H4 (cell line): ENCODE measurements at places on chromosomes 12 and 14. TPM values are rescaled to one million over a fixed set of nuclear protein-coding genes. Genes with fewer than 3 reads are reported as not detected.

- DNase-seq = no peak
These were observed 25.6 kb upstream of the NFYB start for GRCh38 chr12:104163631-104164030.

DNA sequence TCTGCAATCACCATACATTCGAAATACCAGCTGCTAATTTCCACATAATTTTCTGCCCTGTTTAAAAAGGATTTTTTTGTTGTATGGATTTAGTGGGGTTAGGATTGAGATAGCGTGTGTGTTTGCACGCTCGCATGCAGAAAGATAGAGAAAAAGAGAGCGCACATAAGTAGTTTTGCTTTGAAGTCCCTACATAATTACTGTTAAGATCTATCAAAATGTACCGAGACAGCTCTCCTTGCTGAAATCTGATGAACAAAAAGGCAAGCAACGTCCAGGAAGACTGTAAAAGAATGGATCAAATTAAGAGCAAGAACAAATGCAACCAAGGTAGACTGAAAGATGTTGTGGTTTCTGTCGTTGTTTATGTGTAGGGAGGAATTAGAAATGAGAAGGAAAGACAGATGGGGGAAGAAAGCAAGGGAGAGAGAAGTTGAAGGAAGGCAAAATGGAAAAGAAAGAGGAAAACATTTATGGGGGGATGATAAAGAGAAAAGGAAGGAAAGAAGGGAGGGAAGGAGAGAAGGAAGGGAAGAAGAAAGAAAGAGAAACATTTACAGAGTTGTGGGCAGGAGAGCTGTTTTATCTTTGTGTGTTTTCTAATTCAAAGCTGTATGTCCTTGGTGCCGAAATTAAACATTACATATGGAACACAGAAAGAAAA lies 522.3 kb downstream of the MED13L start:
- no peak for DNase-seq

DNA sequence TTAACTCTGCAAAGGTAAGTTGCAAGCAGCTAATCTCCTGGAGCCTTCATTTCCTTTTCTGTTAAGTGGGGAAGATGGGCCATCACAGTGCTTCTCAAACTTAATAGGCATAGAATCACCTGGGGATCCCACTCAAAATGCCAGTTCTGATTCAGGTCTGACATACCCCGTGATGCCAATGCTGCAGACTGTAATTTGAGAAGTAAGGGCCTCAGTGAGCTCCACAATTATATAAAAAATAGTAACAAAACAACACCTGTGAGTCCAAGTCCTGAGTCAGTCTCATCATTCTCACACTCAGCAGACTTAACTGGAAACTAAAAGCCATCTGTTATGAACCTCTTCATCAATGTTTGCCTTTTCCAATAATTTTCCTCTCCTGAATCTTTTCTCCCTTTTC lies 10.8 kb upstream of the PSMA6 start:
- DNase-seq = no peak

GRCh38 chr12:96240656-96241055 lies 46.5 kb downstream of the ELK3 start:
- no peak for DNase-seq

GRCh38 chr12:113186033-113186365 lies 478 bp downstream of the RITA1 start:
- DNase-seq = no peak

- DNase-seq = no peak
These were observed 315.3 kb downstream of the BCL11B start for GRCh38 chr14:98956661-98957060.

GRCh38 chr12:66776974-66777373 lies 98.1 kb upstream of the GRIP1 start:
- no peak for DNase-seq

GRCh38 chr12:103177639-103178255 lies 220.3 kb downstream of the ASCL1 start:
- no peak for DNase-seq

- DNase-seq = no peak
These were observed 302.8 kb downstream of the FSCB start for GRCh38 chr14:44204061-44204835.

DNA sequence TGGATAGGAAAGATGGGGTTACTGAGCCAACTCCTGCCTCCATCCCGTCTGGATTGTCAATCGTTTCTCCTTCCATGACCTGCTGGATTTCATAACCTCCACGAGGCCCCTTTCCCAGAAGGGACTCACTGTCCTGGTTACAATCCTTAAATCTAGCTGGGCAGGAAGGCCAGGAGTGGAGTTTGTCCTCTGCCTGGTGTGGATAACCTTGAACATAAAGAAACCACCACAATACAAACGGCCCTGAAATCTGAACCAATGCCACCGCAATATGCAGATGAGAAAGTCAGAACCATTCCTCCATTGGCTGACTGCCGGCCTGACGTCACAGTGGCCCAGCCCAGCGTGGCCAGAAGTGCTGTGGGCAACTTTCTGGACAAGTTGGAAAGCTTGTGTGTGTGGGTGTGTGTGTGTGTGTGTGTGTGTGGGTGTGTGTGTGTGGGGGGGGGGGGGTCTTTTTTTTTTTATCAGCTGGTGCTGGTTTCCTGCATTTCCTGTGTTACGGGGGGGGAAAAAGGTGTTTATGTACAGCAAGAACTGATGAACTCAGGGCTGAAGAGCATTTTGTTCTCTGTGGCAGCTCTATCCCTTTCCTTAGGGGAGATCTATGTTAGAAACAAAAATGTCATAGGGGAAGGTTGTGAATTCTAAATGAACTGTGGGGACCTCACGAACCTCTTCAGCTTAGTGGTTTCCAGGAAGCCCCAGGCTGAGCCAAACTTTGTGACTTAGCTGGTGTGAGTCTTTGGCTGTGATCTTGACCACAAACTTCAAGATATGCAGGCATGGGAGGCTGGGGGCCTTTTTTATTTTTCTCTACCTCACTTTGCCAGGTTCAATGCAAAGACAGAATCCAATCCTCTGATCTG lies 81.6 kb upstream of the MED13L start:
- peak; percentile 95 for DNase-seq

GRCh38 chr12:124765581-124766489 lies 97.8 kb downstream of the SCARB1 start:
- no peak for DNase-seq

DNA sequence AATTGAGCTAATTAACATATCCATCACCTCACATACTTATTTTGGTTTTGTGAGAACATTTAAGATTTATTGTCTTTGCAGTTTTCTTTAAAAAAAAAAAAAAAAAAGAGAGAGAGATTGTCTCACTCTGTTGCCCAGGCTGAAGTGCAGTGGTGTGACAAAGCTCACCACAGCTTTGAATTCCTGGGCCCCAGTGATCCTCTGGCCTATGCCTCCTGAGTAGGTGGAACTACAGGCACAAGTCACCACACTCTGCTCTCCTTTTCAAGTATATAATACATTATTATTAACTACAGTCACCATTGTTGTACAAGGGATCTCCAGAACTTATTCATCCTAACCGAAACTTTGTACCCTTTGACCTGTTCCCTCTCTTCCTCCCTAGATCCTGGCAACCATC lies 64.0 kb downstream of the NUMB start:
- no peak for DNase-seq

DNA sequence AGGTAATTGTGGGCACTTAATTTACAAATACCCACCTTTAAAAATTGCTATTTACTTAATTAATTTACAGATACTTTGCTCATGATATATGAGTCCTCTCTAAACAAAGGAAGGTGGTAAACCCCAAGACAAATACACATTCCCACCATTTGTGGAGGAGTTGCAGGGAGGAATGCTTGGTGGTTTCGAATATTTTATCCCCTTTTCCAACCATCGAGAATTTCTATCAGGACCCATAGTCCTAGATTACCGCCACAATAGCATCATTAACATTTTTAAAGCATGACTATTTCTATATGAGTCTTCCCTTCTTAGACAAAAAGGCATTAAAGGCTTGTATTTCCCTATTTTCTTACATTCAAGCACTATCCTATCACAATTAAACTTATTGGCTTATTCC lies 34.2 kb upstream of the PLEKHA5 start:
- no peak for DNase-seq

DNA sequence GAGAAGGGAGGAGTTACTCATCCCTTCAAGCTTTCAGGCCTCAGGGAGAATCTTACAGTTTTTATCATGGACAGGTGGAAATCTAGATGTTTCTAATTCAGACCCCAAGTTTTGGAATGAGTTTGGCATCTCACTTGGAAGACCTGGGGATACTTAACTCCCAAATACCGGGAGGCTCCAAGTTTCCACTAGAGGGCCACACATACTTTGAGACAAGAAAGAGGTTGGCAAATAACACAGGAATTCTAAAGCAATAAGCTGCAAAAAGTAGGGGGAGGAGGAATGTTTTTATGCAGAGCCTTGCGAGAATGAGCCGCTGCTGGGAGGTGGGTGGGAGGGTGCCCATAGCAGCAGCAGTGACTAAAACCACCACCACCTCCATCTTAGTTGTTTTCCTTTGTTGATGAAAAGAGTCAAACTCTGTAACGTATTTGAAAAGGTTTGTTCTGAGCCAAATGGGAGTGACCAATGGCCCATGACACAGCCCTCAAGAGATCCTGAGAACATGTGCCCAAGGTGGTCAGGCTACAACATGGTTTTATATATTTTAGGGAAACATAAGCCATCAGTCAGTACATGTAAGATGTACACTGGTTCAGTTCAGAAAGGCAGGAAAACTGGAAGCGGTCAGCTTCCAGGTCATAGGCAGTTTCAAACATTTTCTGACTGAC lies 34.2 kb upstream of the RNASE1 start:
- peak; percentile 16 for DNase-seq

DNA sequence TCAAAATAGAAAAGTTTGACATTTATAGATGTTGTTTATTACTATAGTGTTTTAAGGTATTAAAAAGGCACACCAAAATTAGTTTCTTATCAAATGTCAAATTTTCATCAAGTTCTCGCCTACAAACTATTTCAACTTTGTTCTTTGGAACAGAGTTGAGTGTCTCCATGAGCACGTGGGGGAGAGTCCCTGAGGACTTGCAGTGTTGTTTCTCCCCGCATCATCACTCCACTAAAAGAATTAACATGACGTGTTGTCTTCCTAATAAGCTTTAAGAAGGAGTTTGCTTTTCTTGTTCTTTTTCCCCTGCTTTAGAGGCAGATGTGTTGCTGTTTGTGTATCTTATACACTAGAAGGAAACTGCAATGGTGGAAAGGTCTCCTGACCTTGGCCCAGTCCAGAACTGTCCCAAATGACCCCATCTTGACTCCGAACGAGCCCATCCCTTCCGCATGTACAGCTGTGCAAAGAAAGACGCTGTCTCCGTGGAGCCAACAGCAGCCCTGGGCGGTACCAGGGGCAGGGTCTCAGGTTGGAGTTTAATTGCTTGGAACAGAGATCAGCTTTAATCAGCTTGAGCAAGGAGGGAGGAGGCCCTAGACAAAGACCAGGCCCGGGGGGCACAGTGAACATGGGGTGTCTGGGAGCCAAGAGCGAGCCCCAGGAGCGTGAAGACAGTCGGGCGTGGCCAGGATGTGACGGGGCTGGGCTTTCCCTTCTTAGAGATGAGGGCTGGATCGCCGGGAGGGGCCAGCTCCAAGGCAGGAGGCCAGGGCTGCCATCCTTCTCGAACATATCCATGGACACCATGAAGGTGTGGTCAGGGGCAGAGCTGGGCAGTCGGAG lies 215.4 kb upstream of the RTL1 start:
- DNase-seq = no peak

GRCh38 chr12:58901664-58902063 lies 18.6 kb downstream of the LRIG3 start:
- no peak for DNase-seq

- DNase-seq = no peak
These were observed 40.8 kb downstream of the CCDC60 start for GRCh38 chr12:119375075-119375882.

DNA sequence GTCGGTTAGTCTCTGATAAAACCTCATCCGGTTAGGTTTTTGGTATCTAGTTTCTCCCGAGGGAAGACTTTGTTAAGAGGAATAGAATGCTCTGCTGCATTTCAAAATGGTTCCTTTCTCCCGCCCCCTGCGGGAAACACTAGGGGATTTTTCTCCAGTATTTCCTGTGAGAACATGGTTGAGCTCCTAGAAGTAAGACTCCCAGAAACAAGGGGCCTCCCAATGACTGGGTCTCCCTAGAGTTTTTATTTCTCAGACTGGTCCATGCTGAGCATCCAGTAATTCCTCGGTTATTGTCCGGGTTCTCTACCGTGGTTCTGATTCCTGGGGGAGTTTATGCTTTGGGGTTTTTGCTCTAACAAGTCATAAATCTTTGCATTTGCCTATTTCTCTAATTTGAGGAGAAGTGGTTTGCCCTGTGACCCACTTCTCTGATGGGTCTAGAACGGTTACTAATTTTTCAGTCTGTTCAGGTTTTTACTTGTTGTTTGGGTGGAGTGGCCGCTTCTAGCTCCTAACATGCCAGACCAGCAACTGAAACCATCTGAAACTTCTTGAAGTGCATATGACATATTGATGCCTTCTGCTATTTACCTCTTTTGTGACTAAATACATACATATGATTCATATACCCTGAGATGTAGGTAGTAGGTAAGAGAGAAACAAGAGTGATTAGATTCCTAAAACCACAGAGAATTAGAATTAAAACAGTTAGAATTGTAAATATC lies 25.1 kb downstream of the TESPA1 start:
- no peak for DNase-seq

GRCh38 chr14:80024417-80024816 lies 186.9 kb downstream of the DIO2 start:
- no peak for DNase-seq

DNA sequence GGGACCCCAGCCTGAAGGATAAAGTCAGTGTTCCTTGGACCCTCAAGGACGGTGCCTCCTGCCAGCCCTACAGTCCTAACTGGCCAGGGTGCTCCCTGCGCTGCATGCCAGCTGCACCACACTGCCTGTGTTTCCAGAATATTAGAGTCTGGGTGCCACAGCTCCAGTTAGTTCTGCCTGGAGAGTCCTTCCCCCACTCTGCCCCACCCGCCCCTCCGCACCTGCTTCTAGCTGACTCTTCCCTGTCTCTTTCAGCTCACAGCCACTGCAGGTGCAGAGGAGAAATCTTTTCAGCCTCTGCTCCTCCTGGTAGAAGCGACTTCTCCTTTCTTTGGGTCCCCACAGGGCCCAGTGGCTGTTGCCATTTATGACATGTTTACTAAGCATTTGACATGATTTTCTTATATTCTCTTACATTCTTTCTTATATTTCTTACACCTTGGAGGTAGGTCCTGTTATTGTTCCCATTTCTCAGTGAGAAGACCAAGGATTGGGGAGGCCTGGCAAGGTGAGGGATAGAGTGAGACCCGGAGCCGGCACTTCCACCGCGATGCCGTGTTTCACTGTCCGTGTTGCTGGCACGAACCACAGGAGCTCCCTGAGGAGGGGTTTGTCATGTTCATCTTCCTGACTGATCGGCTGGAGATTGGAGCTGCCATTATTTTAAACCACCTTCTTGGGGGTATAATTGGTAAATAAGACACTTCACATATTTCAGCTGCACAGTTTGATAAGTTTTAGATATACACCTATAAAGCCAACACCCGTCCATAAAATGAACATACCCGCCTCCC lies 29.4 kb downstream of the SYNE3 start:
- no peak for DNase-seq

HSPA2 gene
- total RNA-seq = 3.7 and 3.8 TPM in 2 replicates

CLEC7A gene
- total RNA-seq = 0.87 and 2.0 TPM in 2 replicates

CACNA2D4 gene
- total RNA-seq = not detected in 2 replicates

SLC38A4 gene
- 0.74 and 1.1 TPM in 2 replicates for total RNA-seq

SYCP3 gene
- total RNA-seq = not detected in 2 replicates

BRMS1L gene
- 7.6 and 7.9 TPM in 2 replicates for total RNA-seq

NELL2 gene
- total RNA-seq = 6.7 and 9.2 TPM in 2 replicates

CCNB1IP1 gene
- total RNA-seq = 83.8 and 92.0 TPM in 2 replicates

VRTN gene
- total RNA-seq = not detected in 2 replicates

CLEC14A gene
- total RNA-seq = not detected in 2 replicates

A2M gene
- total RNA-seq = 5.3 and 5.6 TPM in 2 replicates

ESR2 gene
- 0.10 TPM in 1 of 2 replicates, not detected in the other for total RNA-seq

TMCC3 gene
- total RNA-seq = 0.43 and 0.84 TPM in 2 replicates

CLEC6A gene
- total RNA-seq = not detected in 2 replicates
